ENCODE measurements at places on chromosomes 6 and 20. TPM values are rescaled to one million over a fixed set of nuclear protein-coding genes. Genes with fewer than 3 reads are reported as not detected.

Gene SOX18
- total RNA-seq = 0.20 TPM

- H3K27me3 ChIP-seq = peaks cover 27% of the 10 kb centered on the region
- no peak overlapping the region for H3K4me3 ChIP-seq
- no peaks in the 10 kb centered on the region for H3K36me3 ChIP-seq
- no peak overlapping the region for H3K27ac ChIP-seq
- no peaks in the 10 kb centered on the region for H3K4me1 ChIP-seq
Measured at GRCh38 chr6:85756982-85757381, 114.3 kb upstream of the SYNCRIP start.

DNA sequence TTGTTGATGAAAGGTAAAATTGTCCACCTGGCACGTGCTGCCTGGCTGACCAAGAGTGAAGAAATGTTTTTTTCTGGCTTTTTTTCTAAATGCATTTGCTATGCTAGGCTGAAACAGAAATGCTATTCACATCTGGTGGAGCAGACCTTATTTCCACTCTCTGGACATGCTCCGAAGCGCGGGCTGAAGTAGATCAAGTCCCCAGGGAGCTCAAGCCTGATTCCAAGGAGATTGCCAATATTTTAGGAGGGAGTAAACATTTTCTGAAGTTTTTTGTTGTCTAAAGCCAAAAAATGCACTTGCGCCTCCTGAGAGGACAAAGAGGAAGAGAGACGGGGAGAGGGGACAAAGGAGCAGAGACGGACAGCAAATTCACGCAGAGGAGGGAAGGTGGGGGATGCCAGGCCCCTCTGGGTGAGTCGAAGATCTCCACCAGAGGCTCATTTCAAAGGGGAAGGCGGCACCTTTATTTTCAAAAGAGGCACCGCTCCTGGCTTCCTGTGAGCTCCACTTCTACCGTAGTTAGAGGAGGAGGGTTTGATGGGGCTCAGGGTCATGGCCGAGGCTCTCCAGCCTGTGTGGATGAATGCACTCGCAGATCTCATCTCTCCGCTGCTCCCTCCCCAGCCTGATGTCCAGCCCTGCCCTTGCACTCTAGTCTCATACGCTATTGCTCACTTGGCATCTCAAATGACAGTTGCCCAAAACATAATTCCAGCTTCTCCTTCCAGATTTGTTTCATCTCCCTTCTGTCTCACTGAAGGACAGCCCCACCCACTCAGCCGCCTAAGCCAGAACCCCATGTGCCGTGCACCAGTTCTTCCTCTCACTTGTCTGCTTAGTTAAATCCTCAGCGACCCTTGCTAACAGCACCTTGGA lies 23.1 kb upstream of the SMOC2 start:
- H3K4me3 ChIP-seq = no peak overlapping the region
- H3K36me3 ChIP-seq = no peaks in the 10 kb centered on the region
- no peaks in the 10 kb centered on the region for H3K4me1 ChIP-seq
- no peak for DNase-seq
- no peaks in the 10 kb centered on the region for H3K27me3 ChIP-seq
- no peak overlapping the region for H3K27ac ChIP-seq

GRCh38 chr6:75480425-75480824 lies 13.2 kb downstream of the FILIP1 start:
- no peaks in the 10 kb centered on the region for H3K36me3 ChIP-seq
- peaks cover 3% of the 10 kb centered on the region for H3K4me1 ChIP-seq
- no peak overlapping the region for H3K27ac ChIP-seq
- peaks cover 37% of the 10 kb centered on the region for H3K27me3 ChIP-seq
- DNase-seq = no peak
- no peak overlapping the region for H3K4me3 ChIP-seq
